ENCODE measurements at places on chromosomes 7 and 10.

DNA sequence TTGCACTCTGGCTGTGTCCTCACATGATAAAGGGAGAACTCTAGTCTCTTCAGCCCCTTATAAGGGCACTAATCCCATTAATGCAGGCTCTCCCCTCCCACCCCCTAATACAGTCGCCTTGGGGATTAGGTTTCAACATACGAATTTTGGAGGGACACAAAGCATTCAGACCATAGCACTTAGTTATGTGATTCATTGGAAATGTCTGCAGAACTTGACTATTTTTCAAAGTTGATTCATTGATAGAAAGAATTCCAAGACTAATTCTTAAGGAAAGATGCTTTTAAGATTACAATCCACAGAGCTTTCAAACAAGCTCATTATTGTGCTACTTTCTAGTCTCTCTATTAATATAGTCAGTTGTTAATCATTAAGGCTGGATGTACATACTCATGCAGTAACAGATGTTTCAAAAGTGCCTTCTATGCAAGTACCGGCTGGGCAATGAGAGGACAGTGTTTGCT, 85.3 kb upstream of the RPA3 start:
- no peak for DNase-seq

GRCh38 chr7:2124604-2125345, 108.0 kb downstream of the MAD1L1 start:
- DNase-seq, result no peak

GRCh38 chr7:39950473-39951225, 593 bp downstream of the CDK13 start:
- DNase-seq, result peak; percentile 76

DNA sequence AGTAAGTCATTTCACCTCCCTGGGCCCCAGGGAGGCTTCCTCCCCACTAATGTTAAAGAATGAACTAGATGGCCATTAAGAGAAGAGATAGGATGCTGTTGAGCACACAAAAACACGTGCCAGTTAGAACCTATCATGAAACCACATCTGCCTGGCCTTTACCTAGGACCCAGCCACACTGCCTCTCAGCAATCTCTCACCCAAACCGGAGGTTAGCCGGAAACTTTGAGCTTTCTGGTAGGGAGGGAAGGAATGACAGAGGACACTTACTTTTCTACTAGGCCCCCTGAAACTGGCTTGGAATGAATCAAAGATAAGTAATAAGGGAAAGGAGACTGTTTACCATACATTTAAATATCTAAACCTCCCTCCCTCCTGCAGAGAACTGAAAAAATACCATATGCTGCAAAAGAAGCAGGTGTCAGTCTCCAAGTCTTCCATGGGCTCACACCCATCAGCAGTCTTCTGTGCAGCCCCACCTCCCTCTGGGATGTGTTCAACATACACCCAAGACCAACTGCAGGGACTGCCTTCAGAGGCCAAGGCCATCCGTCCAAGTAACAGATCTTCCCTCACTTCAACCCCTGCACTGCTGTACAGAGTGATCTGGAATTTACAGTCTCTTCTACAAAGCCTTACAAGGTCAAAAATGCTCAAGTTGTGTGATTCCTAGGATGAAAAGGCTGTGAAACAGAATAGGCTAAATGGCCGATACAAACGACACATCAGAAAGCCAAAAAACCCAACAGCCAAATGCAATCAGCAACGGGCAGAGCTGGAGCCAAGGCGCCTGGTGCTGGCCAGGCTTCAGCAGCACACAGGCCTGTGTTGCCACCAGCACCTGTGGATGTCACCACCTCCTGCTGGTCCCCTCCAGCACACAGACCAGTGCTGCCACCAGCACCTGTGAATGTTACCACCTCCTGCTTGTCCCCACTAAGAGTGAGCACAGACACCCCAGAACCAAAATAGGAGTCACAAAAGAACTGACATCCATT, 42.4 kb downstream of the SORBS1 start:
- no peak for DNase-seq

DNA sequence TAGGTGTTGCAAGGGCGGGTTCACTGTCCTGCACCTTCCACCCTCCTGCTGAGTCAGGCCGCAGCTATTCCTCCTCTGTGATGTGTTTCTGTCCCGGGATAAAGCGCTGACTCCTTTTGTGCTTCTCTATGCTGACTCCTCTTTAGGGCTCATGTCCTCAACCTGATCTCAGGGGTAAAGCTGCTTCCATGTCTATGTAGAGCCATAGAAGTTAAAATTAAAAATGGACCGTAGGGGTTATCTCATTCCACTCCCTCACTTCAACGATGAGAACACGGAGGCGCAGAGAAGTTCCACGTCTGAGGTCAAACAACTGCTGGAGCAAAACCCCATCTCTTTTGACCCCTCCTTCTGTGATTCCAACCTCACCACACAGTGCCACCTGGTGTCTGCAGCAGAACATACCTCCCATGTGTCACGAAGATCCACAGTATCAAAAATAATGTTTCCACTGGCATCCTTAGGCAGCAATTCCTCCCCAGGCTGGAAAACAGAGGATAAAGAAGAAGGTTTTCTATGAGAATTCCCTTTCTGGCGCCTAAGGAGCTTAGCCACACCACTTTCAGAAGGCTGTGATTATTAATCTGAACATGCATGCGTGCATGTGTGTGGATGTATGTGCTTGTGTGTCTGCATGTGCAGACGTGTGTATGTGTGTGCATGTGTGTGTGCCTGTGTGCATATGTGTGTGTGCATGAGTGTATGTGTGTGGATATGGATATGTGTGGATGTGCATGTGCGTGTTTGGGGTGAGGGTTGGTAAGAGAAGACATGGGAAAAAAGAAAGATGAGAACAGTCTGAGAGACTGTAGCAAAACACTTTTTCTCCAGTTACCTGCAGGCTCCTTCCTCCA, 81.2 kb upstream of the UCN3 start:
- peak; percentile 65 for DNase-seq

DNA sequence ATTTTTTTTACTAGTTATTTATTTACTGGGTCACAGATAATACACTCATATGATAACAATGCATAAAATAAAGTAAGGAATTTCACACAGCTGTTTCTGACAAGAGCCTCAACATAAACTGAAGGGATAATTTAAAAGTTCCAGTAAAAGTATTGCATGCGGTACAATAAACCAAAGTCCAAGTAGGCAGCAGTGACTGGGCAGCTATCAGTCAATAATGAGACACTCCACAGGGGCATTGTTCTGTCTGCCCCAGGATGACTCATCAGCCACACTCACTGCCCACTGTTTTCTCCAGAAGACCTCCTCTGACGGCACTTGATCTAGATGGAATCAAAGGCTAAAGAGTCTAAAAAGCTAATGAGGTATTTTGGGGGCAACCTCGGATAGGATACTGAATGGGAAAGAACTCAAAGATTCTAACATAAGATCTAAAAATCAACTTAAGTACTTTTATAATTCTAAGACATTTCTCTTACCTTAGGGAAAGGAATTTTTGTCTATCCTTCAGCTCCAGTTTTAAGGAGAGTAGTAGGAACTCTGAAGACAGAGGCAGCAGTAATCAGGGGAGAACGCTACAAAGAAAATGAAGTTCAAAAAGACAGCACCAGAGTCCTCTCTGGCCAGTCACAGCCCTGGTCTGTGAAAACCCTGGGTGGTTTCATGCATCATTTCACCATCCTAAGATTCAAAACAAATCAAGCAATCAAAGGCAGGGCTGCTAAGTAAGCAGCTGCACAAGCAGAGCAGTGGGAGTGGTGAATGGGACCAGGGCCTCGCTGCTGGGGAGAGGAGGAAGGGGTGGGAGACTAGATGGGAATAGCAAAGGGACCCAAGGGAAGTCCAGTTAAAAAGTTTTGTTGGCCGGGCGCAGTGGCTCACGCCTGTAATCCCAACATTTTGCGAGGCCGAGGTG, 175.1 kb downstream of the AVL9 start:
- no peak for DNase-seq

DNA sequence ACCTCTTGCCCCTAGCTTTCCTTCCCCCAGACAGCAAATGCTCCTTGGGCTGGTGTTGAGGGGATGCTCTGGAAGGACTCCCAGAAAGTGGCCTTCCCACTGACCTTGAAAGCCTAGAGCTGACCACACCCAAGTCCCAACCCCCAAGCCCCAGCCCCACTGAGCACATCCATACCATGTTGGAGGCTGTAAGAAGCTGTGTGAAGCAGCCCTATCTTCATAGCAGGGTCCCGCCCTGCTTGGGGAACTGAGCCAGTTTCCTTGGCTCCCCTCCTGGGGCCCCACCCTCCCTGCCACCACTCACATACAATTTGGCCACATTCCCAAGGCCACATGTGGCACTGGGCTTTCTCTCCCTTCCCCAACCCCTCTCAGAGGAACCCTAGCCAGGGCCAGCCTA, 72.3 kb upstream of the CACUL1 start:
- DNase-seq, result no peak

GRCh38 chr7:146754385-146754784, 637.8 kb downstream of the CNTNAP2 start:
- no peak for DNase-seq

DNA sequence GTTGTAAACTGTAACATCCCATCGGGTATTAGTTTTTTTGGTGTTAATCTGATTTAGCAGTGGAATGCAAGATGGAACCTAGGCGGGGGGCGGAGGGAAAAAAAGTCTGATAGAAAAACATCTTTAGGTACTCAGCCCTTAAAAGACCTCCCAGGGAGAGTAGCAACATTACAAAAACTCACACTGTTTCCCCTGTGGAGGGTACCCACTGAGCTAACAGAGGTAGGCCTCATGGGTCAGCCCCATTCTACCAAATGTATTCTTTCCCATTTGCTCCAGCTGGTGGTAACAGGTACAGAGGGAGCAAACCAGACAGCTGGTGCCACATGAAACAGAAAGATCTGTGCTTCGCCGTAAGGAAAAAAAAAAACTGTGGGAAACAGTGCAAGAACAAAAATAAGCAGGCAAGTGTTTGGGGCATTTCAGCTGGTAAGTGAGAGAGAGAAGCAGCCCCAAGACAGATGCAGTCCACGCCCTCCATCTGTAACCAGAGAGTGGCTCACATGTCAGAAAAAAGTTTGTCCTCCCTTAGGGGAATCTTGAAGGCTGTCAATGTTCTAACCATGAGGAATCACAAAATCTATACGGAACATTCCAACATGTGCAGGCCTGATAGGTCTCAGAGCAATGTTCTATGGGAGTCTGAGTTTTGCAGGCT, 65.3 kb downstream of the HOXA1 start:
- no peak for DNase-seq

- no peak for DNase-seq
Measured at GRCh38 chr7:17444673-17445072, 146.2 kb downstream of the AHR start.

DNA sequence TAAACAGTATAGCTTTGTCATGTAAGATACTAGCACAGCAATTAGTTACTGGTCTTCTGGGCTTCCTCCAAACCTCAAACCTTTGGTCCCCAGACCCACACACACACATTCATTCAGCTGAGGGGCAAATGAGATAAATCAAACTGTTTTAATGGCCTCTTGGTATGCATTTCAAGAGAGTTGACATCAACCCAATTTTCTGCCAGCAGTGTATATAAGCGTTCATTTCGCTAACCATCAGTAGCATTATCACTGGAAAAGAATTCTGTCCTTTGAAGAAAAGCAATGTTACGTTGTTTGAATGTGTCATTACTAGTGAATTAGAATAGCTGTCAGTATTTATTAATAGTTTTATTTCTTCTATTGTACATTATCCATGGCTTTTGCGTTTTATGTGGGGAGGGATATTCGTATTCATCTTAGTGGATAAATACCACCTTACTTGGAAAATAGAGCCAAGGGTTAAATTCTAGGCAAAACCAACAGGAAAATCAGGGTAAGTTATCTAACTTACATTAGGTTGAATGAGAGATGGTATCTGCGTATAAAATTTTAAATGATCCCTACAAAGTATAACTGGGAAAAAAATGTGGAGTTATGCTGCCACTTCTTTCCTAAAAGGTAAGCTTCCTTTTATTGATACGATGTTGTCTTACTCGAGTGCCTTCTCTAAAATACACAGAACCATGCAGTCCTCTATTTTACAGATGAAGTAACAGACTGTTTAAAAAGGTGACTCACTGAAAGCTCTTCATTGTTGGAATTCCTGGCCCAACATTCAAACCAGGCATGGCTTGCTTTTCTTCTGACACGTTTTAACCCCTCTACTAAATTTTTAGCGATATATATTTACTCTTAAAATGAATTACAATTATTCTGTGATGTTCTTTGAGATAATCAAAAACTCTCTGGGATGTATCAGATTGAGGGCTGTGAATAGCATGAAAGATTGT, 2.0 kb upstream of the ZMYND11 start:
- no peak for DNase-seq

- no peak for DNase-seq
Measured at GRCh38 chr7:29860186-29860585, 53.9 kb downstream of the WIPF3 start.

GRCh38 chr7:69962186-69963065, 364.2 kb downstream of the AUTS2 start:
- no peak for DNase-seq

GRCh38 chr7:95476072-95476847, 9.5 kb upstream of the ASB4 start:
- no peak for DNase-seq

- no peak for DNase-seq
Measured at GRCh38 chr10:9331583-9332008, 1277.1 kb downstream of the GATA3 start.

Measured in activated CD8-positive, alpha-beta memory T cell treated with anti-CD3 and anti-CD28 coated beads, Interleukin-2, amount 50 U/mL, for 48 hours (primary cell).